ENCODE measurements at places on chromosomes 6 and 20.

- no peak for DNase-seq
These were observed 159.4 kb downstream of the CDK19 start for GRCh38 chr6:110655821-110656220.

DNA sequence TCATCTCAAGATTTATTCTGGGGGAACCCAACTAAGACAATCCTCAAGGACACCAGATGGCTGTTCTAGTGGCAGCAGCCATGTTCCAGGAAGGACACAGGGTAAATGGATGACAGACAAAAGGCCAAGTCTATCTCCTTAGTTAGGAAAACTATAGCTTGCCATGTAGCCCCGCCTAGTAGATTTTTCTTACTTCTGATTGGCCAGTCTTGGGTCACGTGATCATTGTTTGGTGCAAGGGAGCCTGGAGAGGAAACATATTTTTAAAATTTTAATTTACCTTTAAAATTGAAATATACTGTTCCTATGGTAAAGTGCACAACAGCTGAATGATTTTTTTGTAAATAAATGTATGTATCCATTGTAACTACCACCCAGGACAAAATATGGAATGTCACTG, 4.4 kb upstream of the KCNS1 start:
- DNase-seq, result no peak

- no peak for DNase-seq
These were observed 37.3 kb downstream of the HECA start for GRCh38 chr6:139172151-139172550.

DNA sequence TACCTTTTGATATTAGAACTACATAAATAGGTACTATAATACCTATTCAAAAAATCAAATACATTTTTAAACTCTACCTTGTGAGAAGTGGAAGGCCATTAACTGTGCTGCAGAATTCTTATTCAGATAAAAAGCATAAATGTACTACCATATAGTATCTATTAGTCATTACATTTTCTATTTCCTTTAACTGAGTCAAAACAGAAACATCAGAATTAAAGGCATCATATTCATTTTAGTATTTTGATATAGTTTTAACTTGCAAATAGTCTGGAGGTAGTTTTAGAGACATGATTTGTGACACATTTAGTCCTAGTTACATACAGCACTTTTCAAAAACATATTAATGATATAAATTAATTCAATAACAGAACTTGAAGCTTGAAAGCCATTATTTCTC, 39.9 kb upstream of the TAB2 start:
- no peak for DNase-seq

Data from T47D (cell line).